ENCODE measurements at places on chromosomes 16 and 17. TPM values are rescaled to one million over a fixed set of nuclear protein-coding genes. Genes with fewer than 3 reads are reported as not detected.

The KRTAP9-1 gene
- total RNA-seq: not detected

The NUBP1 gene
- 25.4 TPM for total RNA-seq

The NLRP1 gene
- 17.9 TPM for total RNA-seq

The KCNH4 gene
- 0.24 TPM for total RNA-seq

The TVP23C gene
- 16.2 TPM for total RNA-seq

The CAVIN1 gene
- total RNA-seq: 24.6 TPM

The SULT1A2 gene
- total RNA-seq: 0.55 TPM

DNA sequence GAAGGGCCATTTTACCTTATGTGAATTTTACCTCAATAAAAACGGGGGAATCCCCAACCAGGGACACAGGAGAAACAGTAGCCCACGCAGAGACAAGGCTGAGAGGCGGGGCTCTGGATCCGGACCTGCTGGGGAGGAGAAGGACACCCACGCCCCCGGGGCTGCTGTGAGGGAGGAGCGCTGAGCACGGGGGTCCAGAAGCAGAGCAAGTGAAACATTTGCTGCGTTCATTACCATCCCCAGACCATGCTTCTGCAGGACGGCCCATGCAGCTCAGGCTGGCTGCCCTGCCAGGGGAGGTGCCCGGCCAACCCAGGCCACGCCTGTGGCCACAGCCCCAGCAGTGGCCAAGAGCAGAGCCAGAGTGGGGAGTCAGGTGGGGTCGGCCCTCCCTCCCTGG is 50.0 kb downstream of the KCNJ18 start:
- no peak for DNase-seq

DNA sequence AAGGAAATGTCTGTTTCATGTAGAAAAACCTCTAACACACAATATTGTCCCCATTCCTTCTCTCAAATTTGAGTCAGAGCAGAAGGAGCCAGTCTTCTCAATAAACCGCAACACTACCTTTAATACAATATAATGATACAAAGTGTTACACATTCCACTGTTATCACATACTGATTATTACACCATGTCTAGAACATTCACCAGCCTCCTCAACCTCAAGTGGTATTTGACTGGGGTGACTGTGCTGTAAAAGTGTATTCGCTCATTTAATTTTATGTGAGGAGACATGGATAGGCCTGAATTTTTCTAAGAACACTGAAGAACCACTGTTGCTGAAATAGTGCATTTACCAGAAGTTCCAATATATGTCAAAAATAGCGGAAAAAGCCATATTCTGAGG is 10.3 kb downstream of the CDYL2 start:
- DNase-seq: no peak

DNA sequence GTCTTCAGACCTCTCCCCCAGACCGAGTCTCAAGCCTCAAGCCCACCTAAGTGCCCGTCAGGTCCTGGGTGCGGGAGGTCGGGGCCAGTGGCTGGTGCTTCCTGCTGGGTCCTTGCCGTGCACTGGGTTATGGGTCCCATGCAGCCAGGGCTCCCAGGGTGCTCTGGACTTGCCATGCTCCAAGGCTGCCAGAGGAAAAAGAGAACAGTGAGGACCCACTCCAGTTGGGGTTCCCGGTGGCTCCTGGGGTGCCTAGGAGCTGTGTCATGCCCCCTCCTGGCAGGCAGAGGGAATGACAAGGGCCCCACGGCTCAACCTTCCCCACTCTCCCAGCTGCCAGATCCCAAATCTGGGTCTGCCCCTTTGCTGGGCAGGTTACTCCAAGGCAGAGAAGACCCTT is 3.8 kb downstream of the SNX20 start:
- peak; percentile 40 for DNase-seq

DNA sequence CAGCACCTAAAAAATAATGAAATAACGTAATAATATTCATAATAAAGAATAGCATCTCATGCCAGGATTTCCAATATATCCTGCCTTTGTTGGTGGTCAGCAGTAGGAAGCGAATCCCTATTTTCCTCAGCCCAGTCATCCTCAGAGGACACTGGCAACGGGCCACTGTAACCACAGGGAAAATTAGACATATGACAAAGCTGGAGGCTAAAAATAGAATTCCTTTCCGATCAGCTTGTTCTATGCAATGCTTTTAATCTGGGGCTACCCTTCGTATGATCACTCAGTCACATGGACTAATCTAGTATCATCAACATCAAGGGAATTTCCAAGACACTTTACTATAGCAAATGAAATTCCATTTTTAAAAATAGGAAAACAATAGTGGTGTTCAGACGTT is 246.9 kb upstream of the KCNJ16 start:
- DNase-seq: no peak

GRCh38 chr16:89360760-89361435 is 129.5 kb downstream of the ANKRD11 start:
- no peak for DNase-seq

- peak; percentile 95 for DNase-seq
Measured at GRCh38 chr17:57783338-57783742, 38.2 kb upstream of the CCDC182 start.

DNA sequence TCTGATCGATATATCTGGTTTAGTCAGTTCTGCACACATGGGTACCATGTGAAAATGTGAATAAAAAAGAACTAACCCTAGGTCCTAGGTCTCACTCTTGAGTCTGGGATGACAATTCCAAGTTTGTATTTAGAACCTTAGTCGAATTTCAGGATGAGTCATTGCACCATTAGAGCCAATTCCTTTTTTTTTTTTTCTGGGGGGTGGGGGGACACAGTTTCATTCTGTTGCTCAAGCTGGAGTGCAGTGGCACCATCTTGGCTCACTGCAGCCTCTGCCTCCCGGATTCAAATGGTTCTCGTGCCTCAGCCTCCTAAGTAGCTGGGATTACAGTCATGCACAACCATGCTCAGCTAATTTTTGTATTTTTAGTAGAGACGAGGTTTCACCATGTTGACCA is 41.6 kb downstream of the SPAG9 start:
- DNase-seq: no peak

DNA sequence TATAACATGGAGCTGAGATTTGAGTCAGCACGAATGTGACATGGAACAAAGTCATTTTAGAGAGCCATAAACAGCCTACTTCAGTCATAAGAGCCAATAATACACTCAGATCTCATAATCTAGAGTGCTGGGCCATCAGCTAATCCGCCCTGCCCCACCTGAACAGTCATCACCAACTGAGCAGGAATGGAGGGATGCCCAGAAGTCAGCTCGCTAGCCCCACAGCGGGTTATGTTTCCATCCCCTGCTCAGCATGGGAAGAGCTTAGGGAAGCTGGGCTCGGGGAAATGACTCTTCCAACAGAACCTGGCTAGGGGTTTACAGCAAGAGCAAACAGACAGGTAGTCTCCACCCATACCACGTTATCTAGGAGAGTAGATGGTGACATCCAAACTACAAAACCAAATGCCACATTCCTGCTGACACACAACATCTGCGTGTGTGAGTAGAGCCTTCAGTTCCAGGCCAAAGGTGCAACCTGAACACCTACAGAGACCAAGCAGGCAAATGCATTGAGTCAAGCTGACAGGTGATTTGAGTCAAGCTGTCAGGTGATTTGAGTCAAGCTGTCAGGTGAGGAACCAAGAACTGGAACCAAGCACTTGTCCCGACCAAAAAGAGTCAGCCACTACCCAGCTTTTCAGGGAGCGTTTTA is 2.0 kb downstream of the TMEM11 start:
- DNase-seq: no peak

DNA sequence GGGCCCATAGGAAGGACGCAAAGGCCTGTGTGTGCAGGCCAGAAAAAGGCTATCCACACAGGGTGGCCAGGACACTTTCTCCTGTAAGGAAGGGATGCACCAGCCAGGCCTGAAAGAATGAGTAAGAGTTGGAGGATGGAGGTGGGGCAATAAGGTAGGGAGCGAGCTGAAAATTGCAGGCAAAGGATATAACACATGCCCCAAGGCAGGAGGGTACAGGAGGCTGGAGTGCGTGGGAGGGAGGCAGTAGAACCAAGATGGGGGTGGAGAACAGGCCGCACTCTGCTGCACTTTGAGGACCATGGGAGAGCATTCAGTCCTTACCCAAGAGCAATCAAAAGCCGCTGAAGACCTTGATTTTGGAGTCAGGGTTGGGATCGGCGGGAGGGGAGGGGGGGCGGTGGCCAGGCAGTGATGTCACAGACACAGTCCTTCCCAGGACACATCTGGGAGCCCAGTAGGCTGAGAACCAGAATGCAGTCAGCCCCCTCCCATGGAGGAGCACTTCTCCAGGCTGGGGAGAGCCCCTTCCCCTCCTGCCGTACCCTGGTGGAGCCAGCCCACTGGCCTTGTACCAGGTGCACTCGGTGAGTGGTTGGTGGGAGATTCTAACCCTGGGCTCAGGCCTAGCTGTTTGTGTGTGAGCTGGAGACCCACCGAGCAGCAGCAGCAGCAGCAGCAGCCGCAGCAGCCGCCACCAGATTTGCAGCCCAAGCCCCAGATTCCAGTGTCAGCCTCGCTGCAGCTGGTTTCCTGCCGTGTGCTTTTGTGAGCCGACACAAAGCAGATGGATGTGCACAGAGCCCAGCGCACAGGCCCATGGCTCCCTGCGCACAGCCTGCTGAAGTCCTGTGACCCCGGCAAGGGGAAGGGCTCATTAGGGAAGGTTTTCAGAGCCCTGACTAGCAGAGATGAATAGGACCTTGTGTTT is 17.5 kb downstream of the ANKRD40 start:
- no peak for DNase-seq

- DNase-seq: no peak
Measured at GRCh38 chr16:16143931-16144330, 79.4 kb downstream of the ABCC6 start.

DNA sequence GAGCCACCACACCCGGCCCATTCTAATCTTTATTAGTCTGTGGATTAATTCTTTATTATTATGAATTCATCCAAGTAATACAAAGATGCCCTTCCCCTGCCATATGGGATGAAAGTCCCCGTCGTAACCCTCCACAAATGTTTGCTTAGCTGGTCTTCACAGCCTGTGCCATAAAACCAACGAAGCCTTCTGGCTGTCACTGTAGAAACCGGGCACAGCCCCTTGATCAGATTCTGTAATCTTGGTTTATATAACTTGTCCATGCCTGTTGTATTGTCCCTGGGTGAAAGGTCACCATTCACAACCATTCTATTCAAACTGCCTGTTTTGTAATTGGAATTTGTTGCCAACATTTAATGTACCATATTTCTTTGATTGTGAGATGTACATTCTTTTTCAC is 66.5 kb downstream of the ATP2C2 start:
- DNase-seq: no peak

- DNase-seq: no peak
Measured at GRCh38 chr17:36475346-36475970, 11.0 kb upstream of the ZNHIT3 start.

- no peak for DNase-seq
Measured at GRCh38 chr17:2932946-2933345, 130.5 kb downstream of the OR1D5 start.

GRCh38 chr17:78689029-78689428 is 93.0 kb downstream of the CYTH1 start:
- no peak for DNase-seq

DNA sequence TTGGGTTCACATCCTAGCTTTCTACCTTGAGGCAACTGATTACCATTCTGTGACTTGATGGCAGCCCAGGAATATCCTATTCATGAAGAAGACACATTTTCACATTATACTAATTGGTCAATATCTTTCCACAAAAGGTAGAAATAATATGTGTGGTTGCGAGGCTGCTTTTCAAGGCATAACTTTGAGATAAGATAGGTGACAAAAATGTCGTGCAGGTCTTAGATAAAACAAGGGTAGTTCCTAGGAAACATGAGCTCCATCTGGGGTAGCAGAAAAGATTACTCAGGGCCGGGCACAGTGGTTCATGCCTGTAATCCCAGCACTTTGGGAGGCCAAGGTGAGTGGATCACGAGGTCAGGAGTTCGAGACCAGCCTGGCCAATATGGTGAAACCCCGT is 22.3 kb upstream of the TEKT3 start:
- no peak for DNase-seq

DNA sequence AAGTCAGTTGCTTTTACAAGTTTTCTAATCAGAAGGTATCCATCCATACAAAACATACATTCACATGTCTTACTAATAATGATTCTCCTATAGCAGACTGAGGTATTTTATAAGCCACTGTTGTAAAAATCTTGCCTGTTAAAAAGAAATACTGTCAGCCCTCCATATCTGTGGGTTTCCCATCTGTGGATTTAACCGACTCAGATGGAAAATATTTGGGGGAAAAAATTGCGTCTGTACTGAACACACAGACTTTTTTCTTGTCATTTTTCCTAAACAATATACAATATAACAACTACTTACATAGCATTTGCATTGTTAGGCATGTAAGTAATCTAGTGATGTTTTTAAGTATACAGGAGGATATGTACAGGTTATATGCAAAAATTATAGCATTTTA is 90.4 kb downstream of the PARN start:
- no peak for DNase-seq

DNA sequence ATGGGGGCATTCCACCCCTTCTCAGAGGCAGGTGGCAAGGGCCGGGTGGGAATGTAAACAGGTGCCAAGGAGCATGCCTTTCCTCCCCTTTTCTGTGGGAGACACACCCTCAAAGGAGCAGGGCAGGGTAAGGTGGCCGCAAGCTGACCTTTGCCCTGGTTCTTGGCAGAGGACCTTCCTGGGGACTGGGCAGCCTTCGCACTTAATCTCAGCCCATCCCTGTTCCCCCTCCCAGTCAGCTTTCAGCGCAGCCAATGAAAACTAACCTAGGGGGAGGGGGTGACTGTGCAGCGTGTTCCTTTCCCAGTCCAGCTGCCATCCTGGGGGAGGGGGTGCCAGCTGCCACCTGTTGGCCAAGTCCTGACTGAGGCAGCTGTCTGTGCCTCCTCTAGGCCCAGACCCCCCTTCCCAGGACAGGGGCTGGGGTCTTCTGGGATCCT is 2.8 kb downstream of the TRAF4 start:
- DNase-seq: peak; percentile 53

DNA sequence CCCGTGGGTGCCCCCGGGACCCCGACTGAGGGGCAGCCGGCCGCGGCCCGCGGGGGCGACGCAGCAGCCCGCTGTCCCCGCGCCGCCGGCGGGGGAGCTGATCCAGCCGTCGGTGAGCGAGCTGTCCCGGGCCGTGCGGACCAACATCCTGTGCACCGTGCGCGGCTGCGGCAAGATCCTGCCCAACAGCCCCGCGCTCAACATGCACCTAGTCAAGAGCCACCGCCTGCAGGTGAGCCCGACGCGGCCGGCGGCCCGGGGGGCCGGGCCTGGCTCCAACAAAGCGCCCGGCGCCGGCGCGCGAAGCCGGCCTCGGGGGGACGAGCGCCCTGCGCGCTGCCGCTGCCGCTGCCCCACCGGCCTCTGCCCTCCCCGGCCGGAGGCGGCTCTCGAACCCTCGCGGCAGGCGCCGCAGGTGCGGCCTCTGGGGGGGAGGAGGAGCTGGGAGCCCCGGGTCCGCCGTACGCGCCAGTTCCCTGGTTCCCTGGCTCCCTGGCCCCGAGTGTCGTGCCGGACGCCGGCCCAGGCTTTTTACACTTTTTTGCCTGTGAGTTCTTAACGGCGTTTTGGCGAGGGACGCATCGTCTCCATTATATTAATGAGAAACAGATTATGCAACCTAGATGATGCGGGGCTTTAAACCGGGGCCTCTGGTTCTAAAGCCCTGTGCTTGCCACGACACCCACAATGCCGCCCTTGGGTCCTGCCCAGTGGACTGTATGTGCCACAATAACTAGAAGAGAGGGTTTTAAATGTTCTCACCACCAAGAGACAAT is 521 bp downstream of the ATMIN start:
- peak; percentile 54 for DNase-seq

GRCh38 chr17:65984299-65984698 is 207.6 kb downstream of the CEP112 start:
- DNase-seq: no peak

GRCh38 chr16:79265701-79266100 is 334.8 kb downstream of the MAF start:
- no peak for DNase-seq

Data from WTC11 (cell line).